ENCODE measurements at places on chromosomes 13 and 19.

GRCh38 chr13:87302931-87303330 is 368.2 kb upstream of the SLITRK5 start:
- peak; percentile 23 for DNase-seq

DNA sequence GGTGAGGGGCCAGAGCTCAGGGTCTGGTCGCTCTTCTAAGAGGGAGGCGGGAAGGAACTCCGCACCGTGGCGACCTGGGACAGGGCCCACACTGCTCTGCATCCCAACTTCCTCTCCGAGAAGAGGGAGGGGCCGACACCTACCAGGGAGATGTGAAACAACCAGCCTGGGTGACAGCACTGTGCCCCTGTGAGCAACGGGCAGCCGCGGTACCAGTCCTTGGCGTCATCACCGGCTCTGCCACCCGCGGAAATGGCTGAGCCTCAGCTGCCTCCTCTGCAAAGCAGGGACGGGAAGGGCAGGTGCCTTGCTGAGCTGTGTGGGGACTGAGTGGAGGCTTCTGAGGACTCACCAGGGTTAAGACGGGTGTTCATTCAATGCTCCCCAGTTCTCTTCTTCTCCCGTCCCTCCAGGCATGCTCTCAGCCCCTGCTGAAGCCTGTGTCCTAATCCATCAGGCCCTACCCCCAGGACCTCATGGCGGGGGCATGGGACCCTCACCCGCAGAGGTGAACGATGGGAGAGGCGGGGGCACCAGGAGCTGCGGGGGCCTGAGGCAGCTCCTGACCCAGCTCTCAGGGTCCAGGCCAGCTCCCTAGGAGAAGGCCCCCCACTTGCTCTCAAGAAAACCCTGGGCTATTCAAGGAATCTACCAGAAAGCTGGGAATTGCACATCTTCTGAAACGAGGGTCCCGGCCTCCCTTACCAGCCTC is 9.3 kb downstream of the ZNF787 start:
- DNase-seq: peak; percentile 40

DNA sequence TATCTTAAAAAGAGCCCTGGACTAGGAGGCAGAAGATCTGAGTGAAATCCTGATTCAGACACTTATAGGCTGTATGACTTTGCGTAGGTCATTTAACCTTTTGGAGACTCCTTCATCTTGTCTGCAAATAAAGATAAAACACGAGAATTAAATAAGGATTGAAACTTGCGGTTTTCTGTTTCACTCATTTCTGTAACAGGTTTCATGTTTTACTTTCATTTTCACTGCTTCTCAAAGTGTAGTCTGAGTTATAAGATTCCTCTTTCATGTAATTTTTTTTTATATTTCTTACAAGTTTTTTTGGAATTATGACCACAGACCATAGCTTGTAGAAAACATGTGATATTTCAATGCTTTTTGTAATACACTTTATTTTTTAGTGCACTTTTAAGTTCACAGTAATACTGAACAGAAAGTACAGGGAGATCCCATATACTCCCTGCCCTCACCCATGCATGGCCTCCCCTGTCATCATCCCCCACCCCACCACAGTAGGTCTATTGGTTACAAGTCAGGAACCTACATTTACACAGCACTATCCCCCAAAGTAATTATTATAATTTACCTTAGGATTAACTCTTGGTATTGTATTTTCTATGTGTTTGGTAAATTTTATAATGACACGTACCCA is 174.6 kb downstream of the ITGBL1 start:
- DNase-seq: no peak

GRCh38 chr13:33058776-33059327 is 42.6 kb downstream of the KL start:
- no peak for DNase-seq

DNA sequence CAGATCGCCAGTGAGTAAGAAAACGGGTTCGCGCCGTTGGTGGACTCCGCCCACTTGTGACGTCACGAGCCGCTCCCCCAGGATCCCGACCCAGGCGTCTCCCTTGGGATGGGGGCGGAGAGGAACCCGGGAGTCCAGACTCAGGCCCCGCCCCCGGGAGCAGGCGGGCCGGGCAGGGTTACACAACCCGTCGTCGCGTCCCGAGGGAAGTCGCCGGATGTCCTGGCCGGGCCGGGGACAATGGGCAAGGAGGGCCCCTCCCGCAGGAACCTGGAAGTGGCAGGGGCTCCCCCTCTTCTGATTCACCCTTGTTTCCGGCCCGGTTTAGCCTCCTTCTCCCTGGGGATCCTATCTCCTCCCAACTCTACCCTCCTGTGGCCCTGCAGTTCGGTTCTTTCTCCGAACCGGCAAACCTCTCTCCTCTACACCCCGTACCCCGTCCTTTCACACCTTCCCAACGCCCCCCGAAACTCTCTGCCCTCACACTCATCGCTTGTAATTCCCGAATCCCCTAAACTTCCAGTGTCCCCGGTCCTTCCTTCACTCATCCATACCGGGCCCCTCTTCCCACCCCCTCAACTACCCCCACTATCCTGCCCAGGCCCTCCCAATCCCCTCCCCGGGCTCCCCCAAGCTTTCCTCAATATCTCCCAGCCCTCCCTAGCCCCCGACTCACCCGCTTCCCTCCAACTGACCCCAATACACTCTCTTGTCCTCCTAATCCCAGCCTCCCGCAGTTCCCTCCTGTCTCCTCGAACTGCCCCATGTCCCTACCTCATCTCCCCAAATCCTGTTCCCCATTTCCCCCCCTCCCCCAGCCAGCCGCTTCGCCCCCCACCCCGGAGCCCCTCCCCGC is 20.0 kb upstream of the ERCC1 start:
- DNase-seq: no peak

All from retinal pigment epithelial cell (primary cell).